ENCODE measurements at places on chromosomes 2 and 18. TPM values are rescaled to one million over a fixed set of nuclear protein-coding genes. Genes with fewer than 3 reads are reported as not detected.
A peak's percentile ranks its signal among the peaks of the same experiment; 100 is the strongest.

The CAPN14 gene
- total RNA-seq: 0.83 TPM

The ZNF514 gene
- total RNA-seq: 25.4 TPM

DNA sequence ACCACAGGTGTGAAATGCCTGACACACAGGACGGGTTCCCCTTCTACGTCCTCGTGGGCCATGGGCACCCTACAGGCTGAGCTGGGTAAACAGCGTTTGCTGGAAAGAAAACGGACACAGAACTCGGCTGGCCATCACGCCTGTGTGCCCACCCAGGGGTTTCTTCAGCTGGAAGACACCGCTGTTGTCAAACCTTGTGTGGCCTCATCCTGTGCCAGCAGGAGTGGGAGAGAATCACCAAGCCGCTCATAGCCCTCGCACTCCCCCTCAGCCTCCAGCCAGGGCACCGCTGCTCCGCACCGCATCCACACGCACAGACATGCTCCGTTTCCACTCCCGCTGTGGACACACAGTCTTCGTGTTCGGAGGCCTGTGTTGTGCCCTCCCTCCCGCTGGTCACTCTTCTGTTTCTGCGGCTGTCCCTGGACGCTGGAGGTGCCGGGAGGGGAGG, 161.4 kb downstream of the PXDN start:
- no peak overlapping the region for H3K4me3 ChIP-seq
- no peak for DNase-seq
- no peaks in the 10 kb centered on the region for H3K4me1 ChIP-seq
- no peaks in the 10 kb centered on the region for H3K36me3 ChIP-seq
- H3K27ac ChIP-seq: no peak overlapping the region

- H3K36me3 ChIP-seq: no peaks in the 10 kb centered on the region
- DNase-seq: no peak
- H3K4me1 ChIP-seq: no peaks in the 10 kb centered on the region
- no peak overlapping the region for H3K27ac ChIP-seq
- no peaks in the 10 kb centered on the region for H3K27me3 ChIP-seq
These were observed 43.0 kb upstream of the CHMP1B start for GRCh38 chr18:11808001-11808855.

- H3K27ac ChIP-seq: no peak overlapping the region
- H3K4me1 ChIP-seq: no peaks in the 10 kb centered on the region
- H3K36me3 ChIP-seq: no peaks in the 10 kb centered on the region
- no peaks in the 10 kb centered on the region for H3K27me3 ChIP-seq
- no peak for DNase-seq
These were observed 141.0 kb downstream of the UXS1 start for GRCh38 chr2:106053116-106053515.

The EFR3B gene
- 0.40 TPM for total RNA-seq

The MATN3 gene
- not detected for total RNA-seq

GRCh38 chr2:157459486-157459885, 15.6 kb upstream of the CYTIP start:
- H3K4me3 ChIP-seq: no peak overlapping the region
- DNase-seq: no peak
- no peaks in the 10 kb centered on the region for H3K36me3 ChIP-seq
- no peaks in the 10 kb centered on the region for H3K27me3 ChIP-seq

DNA sequence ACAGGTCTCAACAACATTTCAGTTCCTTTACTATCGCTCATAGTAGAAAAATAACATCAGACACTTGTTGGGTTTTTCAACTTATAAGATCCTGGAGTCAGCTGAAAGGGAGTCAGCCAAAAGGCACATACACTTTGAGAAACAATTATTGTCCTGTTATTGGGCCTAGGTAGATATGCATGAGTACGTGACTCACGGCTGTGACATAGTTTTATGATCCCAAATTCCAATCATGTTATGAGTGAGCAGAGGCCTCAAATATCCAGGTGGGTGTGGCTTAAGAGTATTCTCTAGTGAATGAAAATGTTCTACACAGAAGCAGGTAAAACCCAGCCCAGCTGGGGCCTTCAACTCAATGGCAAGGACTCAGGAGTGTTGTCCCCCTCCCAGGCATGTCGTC, 27.2 kb downstream of the SERPINB8 start:
- H3K36me3 ChIP-seq: no peaks in the 10 kb centered on the region
- DNase-seq: no peak
- H3K4me3 ChIP-seq: no peak overlapping the region
- H3K27ac ChIP-seq: no peak overlapping the region
- H3K27me3 ChIP-seq: no peaks in the 10 kb centered on the region

DNA sequence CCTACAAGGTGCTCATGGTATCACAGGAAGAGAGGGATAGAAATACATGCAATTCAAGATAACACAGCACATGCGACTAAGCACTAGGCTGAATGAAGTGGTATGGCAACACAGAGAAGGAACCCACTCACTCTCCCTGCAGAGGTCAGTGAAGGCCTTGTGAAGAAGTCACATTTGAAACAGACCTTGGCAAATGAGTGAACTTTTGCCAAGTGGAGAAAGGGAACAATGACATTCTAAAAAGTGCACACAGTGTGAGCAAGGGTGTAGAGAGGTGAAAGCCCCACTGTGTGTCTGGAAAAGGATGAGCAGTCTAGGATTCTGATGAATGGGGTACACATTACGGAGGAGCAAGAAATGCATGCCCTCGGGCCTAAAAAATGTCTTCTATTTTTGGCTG, 23.3 kb downstream of the KLF7 start:
- no peaks in the 10 kb centered on the region for H3K27me3 ChIP-seq
- no peak overlapping the region for H3K4me3 ChIP-seq
- H3K27ac ChIP-seq: peak overlapping the region; percentile 87
- no peak for DNase-seq

DNA sequence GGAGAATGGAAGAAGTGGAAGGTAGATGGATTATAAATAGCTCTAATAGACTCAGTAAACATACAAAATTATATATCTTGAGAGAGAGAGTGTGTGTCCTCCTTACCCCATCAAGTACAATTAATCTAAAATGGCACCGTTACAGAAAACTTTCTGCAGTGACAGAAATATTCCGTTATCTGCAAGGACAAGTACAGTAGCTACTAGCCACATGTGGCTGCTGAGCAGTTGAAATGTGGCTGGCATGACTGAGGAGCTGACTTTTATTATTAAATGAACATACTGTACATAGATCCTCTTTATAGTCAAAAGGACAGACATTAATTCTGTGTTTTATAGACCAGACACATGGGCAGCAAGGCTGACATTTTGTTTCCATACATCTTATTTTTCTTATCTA, 7.0 kb downstream of the CCDC93 start:
- H3K36me3 ChIP-seq: peaks cover 54% of the 10 kb centered on the region
- H3K4me1 ChIP-seq: peaks cover 4% of the 10 kb centered on the region
- H3K4me3 ChIP-seq: no peak overlapping the region
- H3K27me3 ChIP-seq: no peaks in the 10 kb centered on the region
- no peak overlapping the region for H3K27ac ChIP-seq
- no peak for DNase-seq

- H3K27me3 ChIP-seq: no peaks in the 10 kb centered on the region
- DNase-seq: no peak
- no peak overlapping the region for H3K27ac ChIP-seq
These were observed 3.5 kb upstream of the LANCL1 start for GRCh38 chr2:210480079-210480478.

- no peaks in the 10 kb centered on the region for H3K4me1 ChIP-seq
- peak overlapping the region; percentile 23 for H3K4me3 ChIP-seq
- no peaks in the 10 kb centered on the region for H3K36me3 ChIP-seq
These were observed 34.8 kb downstream of the LBH start for GRCh38 chr2:30266051-30266621.

All from Peyer's patch (tissue), 4 donors.